ENCODE measurements at places on chromosomes 4 and X. TPM values are rescaled to one million over a fixed set of nuclear protein-coding genes. Genes with fewer than 3 reads are reported as not detected.

Gene HSFX3
- not detected for total RNA-seq

Gene RASSF6
- 7.6 TPM for total RNA-seq

Gene LNX1
- total RNA-seq = 4.0 TPM

Gene NLGN3
- 0.86 TPM for total RNA-seq

Gene RNF150
- total RNA-seq = 19.3 TPM

Gene GABRG1
- total RNA-seq = not detected

Gene TRIM60
- total RNA-seq = not detected

Gene VCX3A
- not detected for total RNA-seq

Gene PRDM5
- 57.6 TPM for total RNA-seq

Gene DRP2
- total RNA-seq = 0.74 TPM

Gene XAGE3
- not detected for total RNA-seq

Gene PLP1
- total RNA-seq = 0.52 TPM

Gene PCDH18
- total RNA-seq = 106 TPM

Gene GRIPAP1
- 29.2 TPM for total RNA-seq

Gene TMEM144
- total RNA-seq = 17.3 TPM

Gene TMEM154
- total RNA-seq = 18.9 TPM

Gene HMX1
- not detected for total RNA-seq

Gene GLRA2
- total RNA-seq = 0.60 TPM

Gene ZNF157
- total RNA-seq = 0.40 TPM

Gene MAGEA2B
- total RNA-seq = not detected

Gene PRDM8
- total RNA-seq = 0.46 TPM

Gene SUPT20HL1
- total RNA-seq = not detected

Gene APLN
- 3.9 TPM for total RNA-seq

Gene PRR32
- total RNA-seq = not detected

Gene RAB41
- total RNA-seq = not detected

Gene SRD5A3
- total RNA-seq = 31.5 TPM

Gene DYNLT3
- 33.1 TPM for total RNA-seq

Gene TCEAL7
- total RNA-seq = 12.1 TPM

Gene TAF1
- 36.6 TPM for total RNA-seq

Gene SOWAHB
- 2.0 TPM for total RNA-seq
